ENCODE measurements at places on chromosomes 6 and 20. TPM values are rescaled to one million over a fixed set of nuclear protein-coding genes. Genes with fewer than 3 reads are reported as not detected.

- peak overlapping the region; percentile 84 for H3K27ac ChIP-seq
- H3K4me1 ChIP-seq = peaks cover 73% of the 10 kb centered on the region
- H3K27me3 ChIP-seq = no peaks in the 10 kb centered on the region
- peak overlapping the region; percentile 6 for H3K4me3 ChIP-seq
- no peaks in the 10 kb centered on the region for H3K36me3 ChIP-seq
These were observed 5.5 kb downstream of the ELMO2 start for GRCh38 chr20:46400828-46401477.

DNA sequence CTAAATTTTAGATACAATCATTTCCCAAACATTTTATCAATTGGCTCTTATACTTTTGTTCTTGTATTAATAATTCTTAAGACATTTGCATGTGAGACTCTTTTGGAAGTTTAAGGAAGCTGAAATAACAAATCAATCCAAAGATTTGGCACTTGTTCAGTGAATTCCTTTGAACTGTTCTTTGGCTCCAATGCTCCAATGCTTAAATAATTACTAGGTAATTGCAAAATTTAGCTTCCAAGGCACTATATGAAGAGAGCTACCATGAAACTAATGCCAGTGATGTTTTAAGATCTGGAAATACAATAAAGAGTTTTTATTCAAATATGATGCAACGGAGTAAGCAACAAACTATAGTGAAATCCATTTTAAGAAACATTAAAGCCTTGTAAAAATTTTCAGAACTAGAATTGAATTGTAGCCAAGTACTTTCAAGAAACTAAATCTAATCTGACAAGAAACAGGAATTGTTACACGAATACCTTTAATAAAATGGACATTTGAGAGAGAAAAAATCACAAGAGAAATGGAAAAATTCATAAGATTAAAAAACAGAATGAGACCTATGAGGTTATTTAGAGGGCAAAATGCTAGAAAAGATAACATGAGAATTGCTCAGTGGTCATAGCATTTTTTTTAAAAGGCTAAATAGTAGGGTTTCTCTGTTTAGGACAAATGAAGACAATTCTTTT lies 43.6 kb upstream of the SMLR1 start:
- peaks cover 6% of the 10 kb centered on the region for H3K4me1 ChIP-seq
- H3K4me3 ChIP-seq = no peak overlapping the region
- no peaks in the 10 kb centered on the region for H3K36me3 ChIP-seq
- DNase-seq = no peak

- no peaks in the 10 kb centered on the region for H3K4me1 ChIP-seq
- H3K4me3 ChIP-seq = no peak overlapping the region
- H3K36me3 ChIP-seq = no peaks in the 10 kb centered on the region
- H3K27ac ChIP-seq = no peak overlapping the region
- no peaks in the 10 kb centered on the region for H3K27me3 ChIP-seq
These were observed 18.2 kb upstream of the EDN1 start for GRCh38 chr6:12271997-12272396.

GRCh38 chr6:52741872-52742271 lies 21.4 kb downstream of the GSTA2 start:
- H3K27ac ChIP-seq = no peak overlapping the region
- no peak overlapping the region for H3K4me3 ChIP-seq
- H3K36me3 ChIP-seq = no peaks in the 10 kb centered on the region
- no peak for DNase-seq
- no peaks in the 10 kb centered on the region for H3K27me3 ChIP-seq

- no peak overlapping the region for H3K27ac ChIP-seq
- H3K4me1 ChIP-seq = no peaks in the 10 kb centered on the region
- DNase-seq = no peak
- no peaks in the 10 kb centered on the region for H3K27me3 ChIP-seq
These were observed 72.4 kb upstream of the LAMP5 start for GRCh38 chr20:9441948-9442347.

- H3K4me1 ChIP-seq = no peaks in the 10 kb centered on the region
- DNase-seq = no peak
- H3K4me3 ChIP-seq = no peak overlapping the region
- no peak overlapping the region for H3K27ac ChIP-seq
- H3K27me3 ChIP-seq = no peaks in the 10 kb centered on the region
These were observed 42.0 kb upstream of the TMEM244 start for GRCh38 chr6:129903082-129903481.

GRCh38 chr6:149061930-149062329 lies 255.6 kb upstream of the TAB2 start:
- H3K4me3 ChIP-seq = no peak overlapping the region
- H3K4me1 ChIP-seq = peaks cover 15% of the 10 kb centered on the region
- no peak for DNase-seq
- no peaks in the 10 kb centered on the region for H3K36me3 ChIP-seq

DNA sequence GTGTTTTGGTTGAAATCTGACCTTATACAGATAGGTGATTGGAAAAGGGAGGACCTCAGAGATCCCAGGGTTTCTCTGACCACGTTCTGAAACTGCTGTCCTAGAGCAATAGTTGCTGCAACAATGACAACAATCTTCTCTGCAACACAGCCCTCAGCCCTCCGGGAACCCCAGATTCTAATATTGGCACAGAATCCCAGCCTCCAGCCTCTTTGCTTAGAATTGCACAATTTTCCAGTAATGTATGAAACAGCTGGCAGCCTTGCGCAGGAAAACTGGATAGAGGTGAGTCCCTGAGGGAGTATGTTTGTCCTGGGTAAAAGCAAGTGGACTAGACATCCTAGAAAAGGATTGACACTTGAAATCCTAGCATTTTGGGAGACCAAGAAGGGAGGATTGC lies 30.4 kb upstream of the PNRC1 start:
- DNase-seq = no peak
- no peak overlapping the region for H3K4me3 ChIP-seq
- H3K36me3 ChIP-seq = no peaks in the 10 kb centered on the region
- no peak overlapping the region for H3K27ac ChIP-seq
- H3K4me1 ChIP-seq = peaks cover 25% of the 10 kb centered on the region
- H3K27me3 ChIP-seq = no peaks in the 10 kb centered on the region

DNA sequence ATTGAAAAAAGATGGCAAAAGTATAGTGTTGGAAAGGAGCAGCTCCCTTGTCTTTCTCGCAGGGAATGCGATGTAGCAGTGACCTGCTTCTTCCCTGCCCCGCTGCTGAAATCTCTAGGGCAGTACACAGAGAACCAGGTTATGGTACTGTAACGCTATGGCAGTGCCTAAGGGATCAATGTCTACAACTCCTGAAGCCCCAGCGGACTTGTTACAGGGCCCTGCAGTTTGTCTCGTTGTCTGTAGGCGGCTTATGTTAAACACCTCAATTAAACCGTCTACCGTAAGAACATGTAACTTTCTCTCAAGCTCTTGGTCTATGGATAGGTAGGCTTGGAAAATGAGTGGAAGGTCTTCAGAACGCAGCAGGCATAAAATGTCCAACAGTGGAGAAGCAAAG lies 44.8 kb upstream of the SLC17A4 start:
- DNase-seq = no peak
- H3K4me1 ChIP-seq = no peaks in the 10 kb centered on the region
- H3K4me3 ChIP-seq = no peak overlapping the region
- H3K36me3 ChIP-seq = no peaks in the 10 kb centered on the region

DNA sequence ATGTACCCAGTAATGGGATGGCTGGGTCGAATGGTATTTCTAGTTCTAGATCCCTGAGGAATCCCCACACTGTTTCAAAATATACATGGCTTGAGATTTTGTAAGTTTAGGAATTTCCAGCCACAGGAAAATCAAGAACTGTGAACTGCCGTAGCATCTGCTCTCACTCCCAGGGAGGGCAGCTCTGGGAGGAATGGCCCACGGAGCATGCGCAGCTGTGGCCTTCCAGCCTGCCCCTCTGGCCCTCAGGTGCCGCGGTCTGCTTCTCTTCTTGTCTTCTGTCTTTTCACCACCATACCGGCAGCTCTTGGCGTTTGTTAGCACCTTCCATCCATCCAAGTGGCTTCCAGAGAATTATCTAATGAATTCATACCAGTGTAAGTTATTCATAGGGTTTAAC lies 19.9 kb upstream of the EXOC2 start:
- no peaks in the 10 kb centered on the region for H3K27me3 ChIP-seq
- no peaks in the 10 kb centered on the region for H3K36me3 ChIP-seq
- DNase-seq = no peak

DNA sequence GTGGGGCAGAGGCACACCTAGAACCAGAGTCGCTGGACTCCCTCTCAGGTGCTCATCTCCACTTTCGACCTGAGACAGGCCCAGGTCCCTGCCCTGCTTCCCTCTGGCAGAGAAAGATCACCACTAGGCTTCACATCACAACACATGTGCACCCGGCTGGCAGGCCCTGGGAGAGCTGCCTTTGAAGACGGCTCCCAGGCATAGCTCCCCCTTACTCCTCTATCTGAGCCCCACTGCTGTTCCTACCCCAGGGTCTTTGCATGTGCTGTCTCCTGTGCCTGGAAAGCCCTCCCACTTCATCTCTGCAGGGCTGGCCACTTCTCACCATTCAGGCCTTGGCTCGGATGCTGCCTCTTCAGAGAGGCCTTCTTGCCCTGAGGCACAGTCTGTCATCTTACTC lies 89.2 kb downstream of the NOL4L start:
- H3K27me3 ChIP-seq = no peaks in the 10 kb centered on the region
- H3K4me3 ChIP-seq = no peak overlapping the region
- DNase-seq = no peak
- no peak overlapping the region for H3K27ac ChIP-seq
- H3K36me3 ChIP-seq = no peaks in the 10 kb centered on the region

GRCh38 chr6:24524805-24525204 lies 30.0 kb downstream of the ALDH5A1 start:
- H3K4me3 ChIP-seq = no peak overlapping the region
- no peaks in the 10 kb centered on the region for H3K27me3 ChIP-seq
- no peak overlapping the region for H3K27ac ChIP-seq
- H3K4me1 ChIP-seq = no peaks in the 10 kb centered on the region
- no peaks in the 10 kb centered on the region for H3K36me3 ChIP-seq

- no peak for DNase-seq
- H3K4me3 ChIP-seq = no peak overlapping the region
- H3K36me3 ChIP-seq = no peaks in the 10 kb centered on the region
- peaks cover 30% of the 10 kb centered on the region for H3K4me1 ChIP-seq
These were observed 74.6 kb downstream of the SULF2 start for GRCh38 chr20:47710665-47711045.

- H3K4me3 ChIP-seq = no peak overlapping the region
- no peaks in the 10 kb centered on the region for H3K36me3 ChIP-seq
- H3K27ac ChIP-seq = no peak overlapping the region
These were observed 157.4 kb upstream of the TNFAIP3 start for GRCh38 chr6:137709424-137710236.

- H3K27ac ChIP-seq = no peak overlapping the region
- no peak for DNase-seq
- H3K36me3 ChIP-seq = no peaks in the 10 kb centered on the region
- no peak overlapping the region for H3K4me3 ChIP-seq
These were observed 31.4 kb downstream of the PTPN1 start for GRCh38 chr20:50541606-50542041.

DNA sequence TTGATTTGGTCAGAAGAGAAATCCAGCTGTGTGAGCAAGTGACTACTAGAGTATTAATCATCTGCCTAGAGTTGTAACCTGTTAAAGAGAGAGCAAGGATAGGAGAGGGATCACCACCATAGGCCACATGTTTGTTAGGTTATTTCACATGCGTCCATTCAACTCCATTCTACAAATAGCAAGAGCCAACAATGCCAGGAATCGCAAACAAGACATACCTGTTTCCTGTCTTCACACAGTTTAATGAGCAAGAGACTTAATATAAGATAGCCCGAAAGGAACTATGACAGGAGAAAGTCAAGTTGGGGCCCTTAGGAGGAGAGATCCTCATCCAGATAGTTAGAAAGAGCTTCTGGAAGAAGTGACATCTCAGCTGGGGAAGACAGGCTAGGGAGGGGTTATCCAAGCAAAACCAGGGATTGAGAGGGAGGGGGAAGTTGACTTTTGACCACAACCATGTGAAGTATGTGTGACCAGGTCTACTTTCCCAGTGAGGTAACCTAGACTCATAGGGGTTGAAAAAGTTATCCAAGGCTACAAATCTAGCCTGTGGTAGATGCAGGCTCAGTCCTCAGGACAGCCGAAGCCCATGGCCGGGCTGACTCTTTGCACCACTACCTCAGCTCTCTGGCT lies 147.4 kb downstream of the ALDH8A1 start:
- H3K36me3 ChIP-seq = no peaks in the 10 kb centered on the region
- H3K27me3 ChIP-seq = no peaks in the 10 kb centered on the region
- H3K4me1 ChIP-seq = no peaks in the 10 kb centered on the region
- no peak overlapping the region for H3K4me3 ChIP-seq
- no peak overlapping the region for H3K27ac ChIP-seq

- peaks cover 55% of the 10 kb centered on the region for H3K36me3 ChIP-seq
- no peaks in the 10 kb centered on the region for H3K27me3 ChIP-seq
- no peak for DNase-seq
These were observed 161.9 kb downstream of the DST start for GRCh38 chr6:56480654-56481337.

GTSF1L gene
- total RNA-seq = not detected

TFAP2A gene
- 19.4 TPM for total RNA-seq
